ENCODE measurements at places on chromosomes 3 and 15. TPM values are rescaled to one million over a fixed set of nuclear protein-coding genes. Genes with fewer than 3 reads are reported as not detected.

Gene SLC12A1
- 1.9 TPM for total RNA-seq

Gene FGD5
- total RNA-seq = 21.9 TPM

Gene ESYT3
- 4.9 TPM for total RNA-seq

Gene CILP
- 0.94 TPM for total RNA-seq

Gene MAP1A
- 71.6 TPM for total RNA-seq

Gene GCNT3
- 0.22 TPM for total RNA-seq

Gene CPN2
- not detected for total RNA-seq

Gene OSBPL10
- 6.2 TPM for total RNA-seq
